NCI-H187 treated with DMSO at 0.1 percent for 48 hours (cell line): ENCODE measurements at places on chromosomes 7 and 10.

DNA sequence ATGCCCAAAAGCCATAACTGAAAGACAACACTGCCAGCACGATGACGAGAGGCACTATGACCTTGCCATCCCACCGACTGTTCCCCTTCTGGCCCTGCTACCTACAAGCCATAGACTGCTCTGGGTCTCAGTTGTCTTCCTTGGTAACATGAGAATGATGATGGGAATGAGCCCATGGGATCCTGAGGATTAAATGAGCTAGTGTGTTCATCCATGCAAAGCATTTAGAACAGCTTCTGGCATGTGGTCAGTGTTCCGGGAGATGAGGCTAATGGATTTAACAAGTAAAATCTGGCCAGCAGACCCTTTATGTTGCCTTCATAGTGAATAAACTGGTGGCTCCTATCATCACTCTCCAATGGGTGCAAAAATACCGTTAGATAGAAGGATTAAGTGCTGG is 62.4 kb upstream of the WDR11 start:
- no peak for DNase-seq

GRCh38 chr10:11288302-11288701 is 270.6 kb downstream of the CELF2 start:
- no peak for DNase-seq

DNA sequence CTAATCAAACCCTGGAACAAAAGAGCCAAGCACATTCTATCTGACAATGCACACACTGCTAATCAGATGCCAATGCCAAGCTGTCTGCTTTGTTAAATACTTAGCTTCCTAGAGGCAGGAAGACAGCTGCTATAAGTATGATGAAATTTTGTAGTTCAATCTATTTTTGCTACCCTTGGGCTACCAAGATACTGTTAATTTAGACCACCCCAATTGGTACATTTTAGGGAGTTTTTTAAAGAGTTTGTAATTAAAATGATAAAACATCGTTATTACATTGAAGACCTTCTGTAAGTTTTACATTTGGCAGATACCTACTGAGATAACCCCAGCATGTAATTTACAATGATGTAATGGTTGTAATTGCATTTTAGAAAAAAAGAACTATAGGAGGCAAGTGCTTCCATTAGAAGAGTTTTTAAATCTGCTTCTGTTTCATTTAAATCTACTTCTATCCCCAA is 268.5 kb downstream of the ADK start:
- no peak for DNase-seq

DNA sequence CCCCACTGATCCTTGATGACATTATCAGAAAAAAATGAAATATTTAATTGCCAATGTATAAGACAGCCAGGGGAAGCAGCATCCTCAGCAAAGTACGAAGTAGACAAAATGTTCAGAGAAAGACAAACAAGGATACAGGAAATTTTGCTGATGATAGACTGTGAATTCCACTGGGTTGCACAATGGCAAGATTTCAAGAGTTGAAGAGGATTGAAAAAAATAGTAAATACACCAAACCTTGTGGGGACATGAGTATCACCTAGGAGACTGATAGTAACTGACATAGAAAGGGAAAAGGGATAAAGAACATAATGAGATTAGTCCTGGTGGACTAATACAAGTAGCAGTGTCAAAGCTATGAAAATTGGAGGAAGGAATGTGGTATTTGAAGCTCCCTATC is 16.5 kb downstream of the CNOT4 start:
- DNase-seq, result no peak

- DNase-seq, result no peak
These were observed 70.2 kb upstream of the GRB10 start for GRCh38 chr7:50852901-50853300.

DNA sequence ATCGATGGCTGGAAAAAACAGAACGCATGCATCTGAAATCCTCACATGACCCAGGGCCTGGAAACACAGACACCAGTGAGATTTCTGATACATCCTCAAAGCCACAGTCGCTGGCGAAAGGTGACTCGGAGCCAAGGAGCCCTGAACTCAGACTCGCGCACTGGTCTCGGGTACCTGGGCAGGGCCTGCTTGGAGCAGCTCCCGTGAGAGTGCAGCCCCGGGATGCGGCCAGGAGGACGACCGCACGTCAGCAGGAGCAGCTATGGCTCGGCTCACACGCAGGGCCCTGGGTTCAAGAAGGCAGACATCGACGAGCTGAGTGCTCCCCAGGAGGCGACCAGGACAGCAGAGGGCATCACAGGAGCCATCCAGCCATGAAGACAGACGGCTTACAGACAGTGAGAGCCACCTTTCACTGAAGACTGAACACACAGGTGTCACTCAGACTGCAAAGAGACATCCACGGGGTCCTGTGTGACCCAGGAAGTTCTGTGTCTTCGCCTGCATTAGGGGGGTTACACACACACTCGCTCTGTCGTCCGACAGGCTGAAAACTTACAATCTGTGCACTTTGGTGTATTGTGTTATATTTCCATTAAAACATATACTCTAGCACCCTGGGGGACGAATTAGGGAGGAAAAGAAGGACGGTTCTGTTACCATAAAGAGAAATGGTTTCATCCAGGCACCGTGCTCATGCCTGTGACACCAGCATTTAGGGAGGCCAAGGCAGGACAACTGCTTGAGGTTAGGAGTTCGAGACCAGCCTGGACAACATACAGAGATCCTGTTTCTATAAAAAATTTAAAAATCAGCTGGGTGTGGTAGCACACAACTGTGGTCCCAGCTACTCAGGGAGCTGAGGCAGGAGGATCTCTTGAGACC is 227.7 kb downstream of the MAD1L1 start:
- no peak for DNase-seq

- no peak for DNase-seq
These were observed 155.4 kb downstream of the DIP2C start for GRCh38 chr10:534047-534566.

DNA sequence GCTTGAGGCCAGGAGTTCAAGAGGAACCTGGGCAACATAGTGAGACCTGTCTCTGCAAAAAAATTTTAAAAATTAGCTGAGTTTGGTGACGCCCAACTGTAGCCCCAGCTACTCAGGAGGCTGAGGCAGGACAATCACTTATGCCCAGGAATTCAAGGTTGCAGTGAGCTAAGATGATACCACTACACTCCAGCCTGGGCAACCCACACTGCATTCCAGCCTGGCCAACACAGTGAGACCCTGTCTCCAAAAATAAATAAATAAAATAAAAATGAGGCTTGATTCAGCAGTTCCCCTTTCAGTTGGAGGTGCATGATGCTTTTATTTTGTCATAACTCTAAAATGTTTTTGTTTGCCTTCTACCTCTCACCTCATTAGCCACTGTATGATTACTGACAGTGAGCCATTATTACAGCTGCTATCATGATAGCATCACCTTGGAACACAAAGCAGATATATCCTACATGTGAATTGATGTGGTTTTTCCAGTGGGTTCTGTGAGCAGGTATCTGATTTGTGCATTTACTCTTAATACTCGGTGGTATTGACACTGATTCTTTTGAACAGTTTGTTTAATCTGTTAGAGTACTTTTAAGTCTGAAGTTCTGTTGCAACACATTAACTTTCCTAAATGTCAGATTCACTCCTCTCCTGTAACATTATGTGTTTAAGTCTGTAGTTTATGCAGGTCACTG is 49.1 kb downstream of the ARID5B start:
- no peak for DNase-seq

GRCh38 chr7:144835155-144835611 is 670 bp downstream of the TPK1 start:
- DNase-seq, result no peak

GRCh38 chr10:132023092-132023811 is 41.5 kb upstream of the BNIP3 start:
- no peak for DNase-seq

DNA sequence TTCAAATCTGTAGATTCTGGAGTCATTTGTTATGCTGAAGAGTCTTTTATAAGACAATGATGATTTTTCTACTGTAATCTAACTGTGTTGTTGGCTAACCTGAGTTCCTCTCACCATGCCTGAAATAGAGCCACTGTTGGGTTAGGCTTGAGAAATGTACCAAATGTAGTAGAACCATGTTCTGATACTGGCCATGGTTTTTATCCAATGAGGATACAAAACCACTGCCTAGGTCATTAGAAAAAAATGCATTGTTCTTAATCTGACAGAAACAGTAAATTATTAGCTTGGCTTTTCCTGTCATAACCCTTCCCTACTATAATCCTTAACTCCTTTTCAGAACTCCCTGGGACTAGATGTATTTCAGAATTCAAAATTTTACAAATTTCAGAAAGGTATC is 86.6 kb downstream of the RAPGEF5 start:
- DNase-seq, result no peak

- no peak for DNase-seq
These were observed 81.1 kb upstream of the TMEM72 start for GRCh38 chr10:44830022-44830421.
